Activated CD8-positive, alpha-beta T cell treated with anti-CD3 and anti-CD28 coated beads, Interleukin-2, amount 10 ng/mL, durations not matched to agents 7 days and 5 days (primary cell): ENCODE measurements at places on chromosomes 7 and 10.

- no peaks in the 10 kb centered on the region for H3K36me3 ChIP-seq
- no peak overlapping the region for H3K27ac ChIP-seq
- peaks cover 20% of the 10 kb centered on the region for H3K4me1 ChIP-seq
- no peak overlapping the region for H3K4me3 ChIP-seq
These were observed 16.5 kb downstream of the NPFFR1 start for GRCh38 chr10:70267161-70267933.

DNA sequence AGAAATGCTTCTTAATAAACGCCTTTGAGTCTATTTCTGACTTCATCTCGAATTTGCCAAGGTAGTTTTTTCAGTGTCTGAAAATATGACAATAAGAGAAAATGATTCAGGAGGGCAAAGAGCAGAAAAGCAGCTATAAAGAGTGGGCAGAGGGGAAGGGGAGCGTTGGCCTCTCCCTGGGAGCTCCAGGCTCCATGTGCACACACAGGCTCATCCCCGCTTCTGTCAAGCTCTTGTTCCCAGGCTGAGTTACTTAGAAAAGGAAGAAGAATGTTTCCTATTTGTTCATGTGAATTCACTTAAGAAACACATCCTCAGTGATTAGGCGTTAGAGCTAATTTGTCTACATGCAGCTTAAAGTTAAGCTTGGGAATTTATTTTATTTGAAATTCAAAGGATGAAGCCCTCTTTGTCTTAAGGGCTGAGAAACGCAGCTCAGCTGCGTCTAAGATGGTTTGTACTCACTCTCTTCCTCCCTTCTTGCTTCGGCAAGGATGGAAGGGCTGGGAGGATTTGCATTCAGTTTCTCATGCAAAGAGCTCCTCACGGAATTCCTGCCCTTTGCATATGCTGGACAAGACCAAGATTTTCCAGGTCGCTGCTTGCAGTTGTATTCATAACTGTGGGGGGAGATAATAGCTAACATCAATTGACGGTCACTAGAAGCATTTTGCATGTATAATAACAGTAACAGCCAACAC is 29.0 kb upstream of the ATXN7L1 start:
- H3K4me3 ChIP-seq = no peak overlapping the region
- no peak overlapping the region for H3K27ac ChIP-seq
- no peaks in the 10 kb centered on the region for H3K36me3 ChIP-seq
- no peaks in the 10 kb centered on the region for H3K27me3 ChIP-seq
- H3K4me1 ChIP-seq = peaks cover 8% of the 10 kb centered on the region

GRCh38 chr7:42906181-42906580 is 5.7 kb downstream of the C7orf25 start:
- H3K27me3 ChIP-seq = peaks cover 7% of the 10 kb centered on the region
- DNase-seq = no peak
- H3K27ac ChIP-seq = no peak overlapping the region
- H3K36me3 ChIP-seq = peaks cover 29% of the 10 kb centered on the region
- no peak overlapping the region for H3K4me3 ChIP-seq

- H3K4me3 ChIP-seq = no peak overlapping the region
- no peak for DNase-seq
- H3K27me3 ChIP-seq = no peaks in the 10 kb centered on the region
- no peaks in the 10 kb centered on the region for H3K36me3 ChIP-seq
These were observed 501.0 kb upstream of the SORCS1 start for GRCh38 chr10:107665459-107665858.

DNA sequence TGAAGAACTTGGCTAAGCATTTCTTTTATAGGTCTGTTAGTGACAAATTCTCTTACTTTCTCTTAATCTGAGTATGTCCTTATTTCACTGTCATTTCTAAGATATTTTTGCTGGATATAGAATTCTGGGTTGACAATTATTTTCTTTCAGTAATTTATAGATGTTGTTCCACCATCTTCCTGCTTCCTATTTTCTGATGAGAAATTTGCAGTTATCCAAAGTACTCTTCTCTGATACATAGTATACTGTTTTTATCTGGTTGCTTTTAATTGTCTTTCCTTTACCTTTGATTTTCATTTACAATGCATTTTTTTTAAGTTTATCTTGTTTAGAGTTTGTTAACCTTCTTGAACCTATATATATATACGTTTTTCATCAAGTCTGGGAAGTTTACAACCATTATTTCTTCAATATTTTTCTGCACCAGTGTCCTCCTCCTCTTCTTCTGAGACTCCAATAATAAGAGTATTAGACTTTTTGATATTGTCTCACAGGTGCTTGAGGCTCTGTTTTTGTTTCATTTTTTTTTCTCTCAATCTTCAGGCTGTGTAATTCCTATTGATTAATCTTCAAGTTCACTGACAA is 101.6 kb upstream of the INSIG1 start:
- no peak overlapping the region for H3K4me3 ChIP-seq
- no peak for DNase-seq
- H3K36me3 ChIP-seq = peaks cover 8% of the 10 kb centered on the region
- peaks cover 15% of the 10 kb centered on the region for H3K4me1 ChIP-seq

DNA sequence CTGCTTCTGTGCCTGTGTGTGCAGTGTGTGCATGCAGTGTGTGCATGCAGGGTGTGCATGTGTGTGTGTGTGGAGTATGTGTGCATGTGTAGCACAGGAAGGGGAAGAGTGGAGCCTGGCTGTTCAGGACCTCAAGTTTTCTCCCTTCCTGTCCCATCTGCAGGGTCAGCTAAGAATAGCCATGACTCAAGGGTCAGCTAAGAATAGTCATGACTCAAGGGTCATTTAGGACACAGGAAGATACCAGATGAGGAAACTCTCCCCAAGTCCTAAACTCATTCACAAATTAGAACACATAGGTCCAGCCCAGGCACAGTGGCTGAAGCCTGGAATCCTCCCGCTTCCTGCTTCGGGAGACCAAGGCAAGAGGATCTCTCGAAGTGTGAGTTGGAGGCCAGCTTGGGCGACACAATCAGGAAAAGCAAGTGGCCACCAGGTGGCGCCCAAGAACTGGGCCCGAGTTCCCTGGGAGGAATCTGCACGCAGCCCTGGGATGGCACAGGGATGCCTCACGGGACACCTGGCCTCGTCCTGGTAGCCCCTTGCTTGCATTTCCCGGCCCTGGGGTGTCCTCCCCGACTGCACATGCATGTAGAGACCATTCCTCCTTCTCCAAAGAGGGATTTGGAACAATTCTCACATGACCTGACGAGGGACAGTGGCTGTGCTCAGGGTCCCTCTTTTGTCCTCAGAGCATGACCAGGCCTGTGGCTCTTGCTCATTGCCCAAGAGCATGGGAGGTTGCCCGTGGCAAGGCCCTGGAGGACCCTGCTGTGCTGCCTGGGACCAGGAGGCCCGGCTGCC is 21.4 kb upstream of the VOPP1 start:
- H3K4me3 ChIP-seq = no peak overlapping the region
- no peaks in the 10 kb centered on the region for H3K27me3 ChIP-seq
- no peaks in the 10 kb centered on the region for H3K4me1 ChIP-seq

DNA sequence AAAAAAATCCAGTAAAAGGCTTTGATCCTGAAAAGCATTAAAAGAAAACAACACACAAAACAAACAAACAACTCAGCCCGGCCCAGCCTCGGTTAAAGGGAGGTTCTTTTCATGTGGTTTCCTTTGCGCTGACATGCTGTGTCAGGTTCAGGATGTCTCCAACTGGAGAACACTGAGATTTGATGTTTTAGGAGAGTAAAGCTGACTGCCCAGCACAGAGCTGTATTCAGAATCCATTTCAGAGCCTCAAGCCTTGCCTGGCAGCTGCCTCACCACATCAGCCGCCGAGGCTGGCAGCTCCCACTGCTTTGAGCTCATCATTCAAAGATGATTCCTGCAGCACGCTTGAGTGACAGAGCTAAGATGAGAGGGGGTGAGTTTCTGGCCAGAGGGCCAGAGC is 205.8 kb upstream of the LYZL1 start:
- H3K27ac ChIP-seq = no peak overlapping the region
- no peaks in the 10 kb centered on the region for H3K27me3 ChIP-seq
- no peak for DNase-seq
- no peaks in the 10 kb centered on the region for H3K4me1 ChIP-seq

GRCh38 chr7:43785420-43785819 is 26.9 kb downstream of the BLVRA start:
- no peak overlapping the region for H3K4me3 ChIP-seq
- H3K27ac ChIP-seq = no peak overlapping the region
- DNase-seq = no peak
- peaks cover 2% of the 10 kb centered on the region for H3K4me1 ChIP-seq

GRCh38 chr7:50202052-50202555 is 102.4 kb upstream of the IKZF1 start:
- H3K4me3 ChIP-seq = no peak overlapping the region
- peaks cover 67% of the 10 kb centered on the region for H3K4me1 ChIP-seq

DNA sequence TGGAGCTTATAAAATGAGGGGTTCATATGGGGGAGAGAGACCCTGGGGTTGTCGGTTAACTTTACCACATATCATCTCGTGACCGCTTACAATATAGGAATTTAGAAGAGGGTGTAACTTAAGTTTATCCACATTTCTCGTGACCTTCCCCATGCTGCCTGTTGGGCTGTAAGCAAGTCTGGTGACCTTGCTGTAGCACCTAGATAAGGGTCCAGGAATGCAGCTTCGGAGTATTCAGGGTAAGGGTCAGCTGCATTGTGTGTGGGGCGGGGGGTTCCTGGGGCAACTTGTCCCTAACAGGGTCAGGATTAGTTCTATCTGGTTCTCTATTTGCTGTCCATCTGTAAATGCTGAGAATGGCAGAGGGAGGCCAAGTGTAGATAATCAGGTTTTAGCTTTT is 1.3 kb upstream of the CHST3 start:
- peaks cover 8% of the 10 kb centered on the region for H3K4me1 ChIP-seq
- no peak for DNase-seq
- no peak overlapping the region for H3K4me3 ChIP-seq
- peaks cover 59% of the 10 kb centered on the region for H3K27me3 ChIP-seq
- no peak overlapping the region for H3K27ac ChIP-seq

DNA sequence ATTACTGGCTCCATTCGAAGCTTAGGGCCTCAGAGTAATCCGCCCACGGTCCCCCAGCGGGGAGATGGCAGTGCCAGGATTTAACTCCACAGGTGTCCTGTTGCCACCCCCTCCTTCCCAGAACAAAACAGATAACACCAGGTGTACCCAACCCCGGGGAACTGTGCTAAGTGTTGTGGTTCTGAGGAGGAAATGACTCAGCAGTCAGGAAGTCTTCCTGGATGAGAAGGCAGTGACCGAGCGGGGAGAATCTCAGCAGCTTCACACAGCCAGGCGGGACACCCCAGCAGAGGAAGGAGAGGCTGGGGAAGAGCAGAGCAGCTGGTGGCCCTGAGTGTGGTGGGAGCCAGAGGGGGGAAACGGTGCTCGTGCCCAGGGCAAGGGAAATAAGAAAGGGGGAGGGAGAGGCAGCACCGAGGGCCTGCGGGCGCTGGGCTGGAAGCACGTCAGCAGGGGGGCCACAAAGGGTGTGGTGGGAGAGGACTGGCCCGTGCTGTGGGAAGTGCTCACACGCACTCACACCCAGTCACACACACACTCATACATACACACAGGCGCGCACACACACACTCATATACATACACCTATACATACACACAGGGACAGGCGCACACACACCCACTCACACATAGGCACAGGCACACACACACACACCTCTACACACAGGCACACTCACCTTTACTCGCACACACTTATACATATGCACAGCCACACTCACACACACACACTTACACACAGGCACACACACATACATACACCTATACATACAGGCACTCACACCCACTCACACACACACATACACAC is 59.8 kb upstream of the CHST15 start:
- no peaks in the 10 kb centered on the region for H3K36me3 ChIP-seq
- no peak overlapping the region for H3K27ac ChIP-seq
- no peak overlapping the region for H3K4me3 ChIP-seq
- H3K4me1 ChIP-seq = peaks cover 21% of the 10 kb centered on the region

DNA sequence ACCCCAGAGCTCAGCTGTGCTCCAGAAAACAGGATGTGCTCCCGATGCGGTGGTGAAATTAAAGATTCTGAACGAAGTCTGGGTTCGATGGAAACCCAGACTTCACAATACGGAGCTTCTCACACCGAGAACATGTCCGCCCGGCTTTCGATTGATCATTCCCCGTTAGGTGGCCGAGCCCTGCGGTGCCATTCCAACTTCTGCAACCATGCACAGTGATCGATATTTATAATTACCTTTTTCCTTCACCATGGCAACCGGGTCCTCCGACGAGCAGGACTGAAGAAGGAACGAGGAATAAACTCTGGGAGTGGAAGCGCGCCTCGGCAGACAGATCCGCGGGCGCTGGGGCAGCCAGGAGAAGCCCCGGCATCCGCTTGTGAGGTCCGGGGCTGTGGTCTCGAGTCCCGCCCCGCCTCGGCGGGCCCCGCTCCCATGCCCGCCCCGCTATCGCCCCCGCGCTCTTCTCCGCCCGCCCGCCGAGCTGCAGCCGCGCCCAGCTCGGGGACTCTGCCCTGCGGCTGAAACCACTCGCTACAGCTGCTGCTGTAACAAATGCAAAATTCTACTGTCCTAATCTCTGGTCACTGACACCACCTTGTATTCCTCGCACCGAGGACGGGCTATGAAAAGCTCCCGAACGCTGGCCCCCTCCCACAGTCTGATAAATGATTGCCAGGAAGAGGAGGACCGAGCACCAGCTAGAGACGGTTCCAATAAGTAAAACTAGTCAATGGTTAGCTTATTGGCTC is 26.2 kb downstream of the ABLIM1 start:
- H3K4me1 ChIP-seq = peaks cover 16% of the 10 kb centered on the region
- peak; percentile 24 for DNase-seq
- no peak overlapping the region for H3K27ac ChIP-seq
- H3K36me3 ChIP-seq = no peaks in the 10 kb centered on the region
- H3K4me3 ChIP-seq = peak overlapping the region; percentile 62
- peaks cover 45% of the 10 kb centered on the region for H3K27me3 ChIP-seq

DNA sequence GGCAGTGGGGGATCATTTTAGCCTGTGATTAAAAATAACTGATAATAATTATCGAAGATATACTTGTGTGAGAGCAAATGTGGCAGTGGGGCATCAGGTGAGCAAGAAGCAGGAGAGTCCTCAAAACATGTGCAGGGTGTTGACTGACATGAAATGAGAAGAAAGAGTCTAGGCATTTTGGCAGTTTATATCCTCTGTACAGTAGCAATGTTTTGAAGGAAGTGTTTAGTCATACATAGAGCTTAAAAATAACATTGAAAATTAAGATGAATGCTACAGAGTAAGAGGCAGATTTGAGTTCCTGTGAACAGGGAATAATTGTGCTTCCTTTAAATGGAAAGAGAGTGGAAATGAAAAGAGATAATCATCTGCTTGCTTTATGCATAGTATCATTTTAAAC is 47.4 kb downstream of the VPS50 start:
- no peaks in the 10 kb centered on the region for H3K4me1 ChIP-seq
- H3K27me3 ChIP-seq = no peaks in the 10 kb centered on the region

DNA sequence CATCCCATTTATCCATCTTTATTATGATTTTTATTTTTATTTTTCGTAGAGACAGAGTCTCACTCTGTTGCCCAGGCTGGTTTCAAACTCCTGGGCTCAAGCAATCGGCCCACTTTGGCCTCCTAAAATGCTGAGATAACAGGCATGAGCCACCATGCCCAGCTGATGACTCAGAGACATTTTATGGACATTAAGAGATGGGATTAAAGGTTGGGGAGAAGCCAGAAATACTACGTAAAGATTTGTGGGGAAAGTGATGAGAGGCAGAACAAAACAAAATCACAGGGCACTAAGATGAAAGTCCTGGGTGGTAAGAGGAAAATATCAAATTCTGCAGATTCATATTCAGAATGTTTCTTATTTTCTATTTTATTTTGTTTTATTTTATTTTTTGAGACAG is 7.6 kb downstream of the WNT8B start:
- no peak overlapping the region for H3K4me3 ChIP-seq
- no peaks in the 10 kb centered on the region for H3K4me1 ChIP-seq
- peaks cover 6% of the 10 kb centered on the region for H3K27me3 ChIP-seq
- H3K27ac ChIP-seq = no peak overlapping the region
